RWPE2 (cell line): ENCODE measurements at places on chromosomes 1 and 21.

GRCh38 chr1:226784081-226785049 is 45.3 kb upstream of the ITPKB start:
- H3K36me3 ChIP-seq: no peaks in the 10 kb centered on the region
- no peak overlapping the region for H3K4me3 ChIP-seq
- H3K27me3 ChIP-seq: no peaks in the 10 kb centered on the region
- no peak overlapping the region for H3K27ac ChIP-seq

GRCh38 chr1:15526021-15526489 is 593 bp upstream of the DNAJC16 start:
- H3K27me3 ChIP-seq: no peaks in the 10 kb centered on the region
- H3K27ac ChIP-seq: peak overlapping the region; percentile 57
- no peak for DNase-seq
- H3K4me1 ChIP-seq: no peaks in the 10 kb centered on the region
- H3K36me3 ChIP-seq: peaks cover 17% of the 10 kb centered on the region; the same call in 1 of the 2 replicates

- no peaks in the 10 kb centered on the region for H3K27me3 ChIP-seq
- H3K4me3 ChIP-seq: no peak overlapping the region
- no peaks in the 10 kb centered on the region for H3K4me1 ChIP-seq
- no peak overlapping the region for H3K27ac ChIP-seq
These were observed 492.3 kb downstream of the MRPL39 start for GRCh38 chr21:25115021-25115420.

DNA sequence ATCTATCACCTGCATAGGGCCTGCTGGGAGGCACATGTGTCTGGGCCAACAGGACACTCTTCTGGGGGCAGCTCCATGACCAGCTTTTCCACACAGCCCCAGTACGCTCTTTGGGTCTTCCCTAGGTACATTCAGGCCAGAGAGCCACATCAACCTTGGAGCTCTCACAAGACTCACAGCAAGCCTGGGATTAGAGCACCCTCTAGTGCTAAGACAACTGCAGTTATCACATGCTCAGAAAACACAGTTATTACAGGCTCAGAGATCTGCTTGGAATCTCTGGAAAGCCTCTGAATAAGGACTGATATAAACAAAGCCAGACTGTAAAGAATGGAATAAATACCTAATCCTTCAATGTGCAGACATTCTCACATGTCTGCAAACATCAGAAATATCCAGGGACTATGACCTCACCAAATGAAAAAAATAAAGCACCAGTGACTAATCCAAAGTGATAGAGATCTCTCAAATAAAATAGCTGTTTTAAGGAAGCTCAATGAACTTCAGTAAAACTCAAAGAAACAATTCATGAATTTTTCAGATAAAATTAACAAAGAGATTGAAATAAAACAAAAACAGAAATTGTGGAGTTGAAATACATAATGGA is 563.9 kb upstream of the NR5A2 start:
- no peak overlapping the region for H3K27ac ChIP-seq
- H3K36me3 ChIP-seq: no peaks in the 10 kb centered on the region
- H3K4me3 ChIP-seq: no peak overlapping the region

GRCh38 chr1:110765640-110766335 is 91.0 kb upstream of the KCNA3 start:
- H3K27ac ChIP-seq: no peak overlapping the region
- H3K4me3 ChIP-seq: no peak overlapping the region
- H3K27me3 ChIP-seq: peaks cover 12% of the 10 kb centered on the region
- DNase-seq: no peak

DNA sequence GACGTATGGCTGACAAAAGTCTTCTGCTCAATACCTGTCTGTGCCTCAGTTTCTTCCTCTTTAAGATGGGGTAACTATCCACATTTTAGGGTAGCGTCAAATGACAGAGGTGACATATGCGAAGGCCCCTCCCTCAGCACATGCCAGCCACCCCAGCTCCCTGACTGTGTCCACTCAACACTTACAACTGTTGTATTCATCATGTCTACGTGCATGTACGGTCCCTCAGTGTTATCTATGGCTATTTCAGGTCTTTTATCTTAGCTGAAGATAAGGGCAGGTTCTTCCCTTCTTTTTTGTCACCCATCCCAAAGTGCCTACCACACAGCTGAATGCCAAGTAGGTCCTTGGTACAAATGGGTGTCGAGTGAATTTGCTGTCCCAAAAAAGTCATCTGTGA is 8.3 kb upstream of the C1orf198 start:
- H3K4me3 ChIP-seq: no peak overlapping the region
- no peak overlapping the region for H3K27ac ChIP-seq
- H3K27me3 ChIP-seq: peaks cover 12% of the 10 kb centered on the region
- no peaks in the 10 kb centered on the region for H3K36me3 ChIP-seq
- no peak for DNase-seq

GRCh38 chr1:231634323-231635013 is 7.9 kb downstream of the DISC1 start:
- H3K27me3 ChIP-seq: no peaks in the 10 kb centered on the region
- no peak for DNase-seq
- no peaks in the 10 kb centered on the region for H3K36me3 ChIP-seq
- no peaks in the 10 kb centered on the region for H3K4me1 ChIP-seq
- no peak overlapping the region for H3K4me3 ChIP-seq

DNA sequence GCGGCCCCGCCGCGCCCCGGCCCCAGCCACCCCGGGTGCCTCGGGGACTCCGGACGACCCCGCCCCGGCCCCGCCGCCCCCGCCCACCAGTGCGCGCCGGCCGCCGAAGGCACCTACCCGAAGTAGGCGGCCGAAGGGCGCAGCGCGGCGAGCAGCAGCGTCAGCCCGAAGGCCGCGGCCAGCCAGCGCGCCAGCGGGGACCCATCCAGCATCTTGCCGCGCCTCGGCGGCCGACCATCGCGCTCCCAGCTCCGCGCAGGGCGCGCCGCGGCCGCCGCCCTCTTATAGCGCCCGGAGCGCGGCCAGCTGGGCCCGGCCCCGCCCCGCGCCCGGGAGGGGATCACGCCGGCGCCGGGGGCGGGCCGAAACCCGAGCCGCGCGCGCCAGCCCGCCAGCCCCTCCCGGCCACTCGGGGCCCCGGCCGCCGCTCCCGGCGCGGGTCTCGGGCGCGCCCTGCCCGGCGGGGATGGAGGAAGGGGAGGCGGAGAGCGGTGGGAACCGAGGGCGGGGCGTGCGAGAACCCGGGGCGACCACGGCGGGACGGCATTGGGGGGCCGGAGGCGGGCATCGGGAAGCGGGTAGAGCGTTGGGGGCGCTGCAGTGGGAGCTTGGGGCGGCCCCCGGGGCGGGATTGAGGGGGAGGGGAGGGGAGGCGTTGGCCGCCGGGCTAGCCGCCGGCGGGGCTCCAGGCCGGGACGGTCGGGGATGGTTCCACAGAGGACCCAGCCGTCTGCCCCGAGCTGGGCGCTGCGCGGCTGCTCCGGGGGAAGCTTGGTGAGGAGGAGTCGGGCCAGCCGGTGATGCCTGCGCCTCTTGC is at the start of gene WNT9A:
Gene WNT9A, minus strand, starts transcription at position 257 of the 817 bp plus-strand sequence. Its CDS starts 45 bp downstream, at position 212.
- peak; percentile 7 for DNase-seq
- H3K36me3 ChIP-seq: no peaks in the 10 kb centered on the region
- peak within 1 kb of the TSS; percentile 43 for H3K4me3 ChIP-seq
- no peaks in the 10 kb centered on the region for H3K4me1 ChIP-seq
- H3K27ac ChIP-seq: peak within 1 kb of the TSS; percentile 44
- H3K27me3 ChIP-seq: no peaks in the 10 kb centered on the region

- H3K4me3 ChIP-seq: no peak overlapping the region
- no peaks in the 10 kb centered on the region for H3K4me1 ChIP-seq
- DNase-seq: no peak
- no peaks in the 10 kb centered on the region for H3K36me3 ChIP-seq
These were observed 151.6 kb downstream of the CNIH3 start for GRCh38 chr1:224767676-224768075.

GRCh38 chr1:155697046-155697445 is 8.2 kb downstream of the DAP3 start:
- no peak overlapping the region for H3K27ac ChIP-seq
- peaks cover 4% of the 10 kb centered on the region for H3K4me1 ChIP-seq
- H3K27me3 ChIP-seq: no peaks in the 10 kb centered on the region
- peaks cover 31% of the 10 kb centered on the region for H3K36me3 ChIP-seq

DNA sequence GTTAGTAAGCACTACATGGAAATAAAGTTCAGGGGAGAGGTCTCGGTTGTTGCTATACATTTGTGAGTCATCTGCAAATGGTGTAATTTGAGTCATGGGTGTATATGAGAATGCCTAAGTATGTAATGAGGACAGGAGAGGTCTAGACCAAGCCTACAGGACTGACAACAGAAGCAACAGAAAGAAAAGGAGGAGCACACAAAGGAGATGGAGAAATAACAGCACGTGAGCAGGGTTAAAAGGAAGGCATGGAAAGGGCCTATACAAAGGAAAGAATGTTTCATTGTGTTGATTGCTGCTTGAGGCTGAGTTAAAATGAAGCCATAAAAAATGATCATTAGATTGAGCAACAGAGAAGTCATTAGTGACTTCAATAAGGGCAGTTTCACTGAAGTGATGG is 28.0 kb upstream of the PRKAA2 start:
- H3K27me3 ChIP-seq: no peaks in the 10 kb centered on the region
- H3K4me1 ChIP-seq: peaks cover 5% of the 10 kb centered on the region
- no peaks in the 10 kb centered on the region for H3K36me3 ChIP-seq
- H3K4me3 ChIP-seq: no peak overlapping the region
- no peak for DNase-seq
- H3K27ac ChIP-seq: no peak overlapping the region

DNA sequence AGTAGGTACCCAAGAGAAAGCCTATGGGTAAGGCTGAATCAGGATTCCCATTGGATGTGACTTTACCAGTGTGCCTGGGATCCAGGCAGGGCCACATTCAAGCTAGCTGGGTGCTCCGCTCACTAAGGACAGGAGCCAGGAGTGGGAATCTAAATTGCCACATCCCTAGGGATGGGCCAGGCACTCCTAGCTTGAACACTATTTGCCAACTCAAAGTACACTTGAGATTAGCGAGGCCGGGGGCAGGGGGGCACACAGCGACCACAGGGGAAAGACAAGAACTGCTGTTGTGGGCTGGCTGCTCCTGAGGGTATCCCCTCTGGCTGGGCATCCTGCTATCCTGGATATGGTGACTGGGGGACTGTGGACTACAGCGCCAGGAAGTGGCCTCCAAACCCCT is 4.3 kb downstream of the SLC45A3 start:
- H3K4me3 ChIP-seq: no peak overlapping the region
- peaks cover 4% of the 10 kb centered on the region for H3K4me1 ChIP-seq
- H3K27me3 ChIP-seq: no peaks in the 10 kb centered on the region

GRCh38 chr1:162578071-162578700 is 16.7 kb downstream of the UAP1 start:
- no peak overlapping the region for H3K27ac ChIP-seq
- H3K27me3 ChIP-seq: no peaks in the 10 kb centered on the region
- no peak for DNase-seq

GRCh38 chr1:61157468-61157987 is 75.2 kb downstream of the NFIA start:
- no peak for DNase-seq
- no peaks in the 10 kb centered on the region; the same call in 1 of the 2 replicates for H3K36me3 ChIP-seq
- H3K27ac ChIP-seq: no peak overlapping the region
- no peaks in the 10 kb centered on the region for H3K4me1 ChIP-seq
- no peak overlapping the region for H3K4me3 ChIP-seq
